ENCODE measurements at places on chromosomes 7 and 10.

DNA sequence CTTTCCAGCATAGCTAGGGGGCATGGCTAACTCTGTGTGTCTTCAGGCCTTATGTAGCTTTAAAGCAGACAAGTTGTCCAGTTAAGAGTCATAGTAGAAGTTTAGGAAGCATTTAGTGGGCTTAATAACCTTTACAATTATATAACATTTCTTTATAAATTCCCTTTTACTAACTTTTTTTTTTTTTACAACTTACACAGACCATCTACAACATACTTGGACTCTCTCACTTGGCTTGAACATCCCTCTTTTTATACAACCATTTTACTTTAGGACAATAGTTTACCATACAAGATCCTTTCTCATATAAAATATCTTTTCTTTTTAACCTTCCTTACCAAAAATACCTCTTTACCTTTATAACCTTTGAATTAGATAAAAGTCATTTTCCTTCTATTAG, 26.3 kb downstream of the SP4 start:
- DNase-seq, result no peak

- DNase-seq, result no peak
These were observed 157.0 kb downstream of the TPST1 start for GRCh38 chr7:66362136-66362535.

GRCh38 chr7:31705377-31705776, 18.4 kb downstream of the PPP1R17 start:
- no peak for DNase-seq

DNA sequence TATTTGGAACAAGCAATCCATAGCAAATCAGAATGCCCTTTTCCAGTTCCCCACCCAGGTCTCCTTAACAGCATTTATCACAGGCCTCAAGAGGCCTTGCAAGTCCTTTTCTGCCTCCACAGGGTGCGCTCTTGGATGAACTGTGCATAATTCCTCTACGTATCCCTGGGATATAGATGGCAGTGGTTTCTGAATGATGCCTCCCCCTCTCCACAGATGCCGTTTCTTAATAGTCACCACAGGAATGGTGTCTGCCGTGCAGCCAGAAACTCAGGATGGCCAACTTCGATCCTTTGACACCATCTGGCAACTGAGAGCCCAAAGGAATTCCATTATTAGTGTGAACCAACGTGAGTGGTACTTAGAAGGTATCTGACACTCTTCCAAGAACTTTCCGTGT, 43.1 kb downstream of the JAZF1 start:
- no peak for DNase-seq

- no peak for DNase-seq
These were observed 104.3 kb downstream of the CUL2 start for GRCh38 chr10:34985823-34986222.

DNA sequence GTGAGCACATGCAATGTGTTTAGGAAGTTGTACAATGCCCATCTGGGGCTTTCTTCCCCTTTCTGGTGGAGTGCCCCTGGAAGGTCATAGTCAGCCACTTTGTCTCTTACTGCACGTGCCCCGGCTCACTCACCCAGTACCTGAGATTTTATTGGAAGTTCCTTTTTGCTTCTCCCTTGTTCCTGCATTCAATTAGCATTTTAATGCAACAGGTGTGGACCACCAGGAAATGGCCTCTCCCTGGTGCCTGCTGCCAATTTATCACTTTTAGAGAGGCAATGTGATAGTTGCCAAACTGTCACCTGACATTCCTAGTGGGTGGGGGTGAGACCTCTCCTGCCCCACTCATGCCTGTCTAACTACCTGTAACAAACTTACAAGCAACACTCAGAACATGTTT, 293.4 kb upstream of the DKK1 start:
- no peak for DNase-seq

DNA sequence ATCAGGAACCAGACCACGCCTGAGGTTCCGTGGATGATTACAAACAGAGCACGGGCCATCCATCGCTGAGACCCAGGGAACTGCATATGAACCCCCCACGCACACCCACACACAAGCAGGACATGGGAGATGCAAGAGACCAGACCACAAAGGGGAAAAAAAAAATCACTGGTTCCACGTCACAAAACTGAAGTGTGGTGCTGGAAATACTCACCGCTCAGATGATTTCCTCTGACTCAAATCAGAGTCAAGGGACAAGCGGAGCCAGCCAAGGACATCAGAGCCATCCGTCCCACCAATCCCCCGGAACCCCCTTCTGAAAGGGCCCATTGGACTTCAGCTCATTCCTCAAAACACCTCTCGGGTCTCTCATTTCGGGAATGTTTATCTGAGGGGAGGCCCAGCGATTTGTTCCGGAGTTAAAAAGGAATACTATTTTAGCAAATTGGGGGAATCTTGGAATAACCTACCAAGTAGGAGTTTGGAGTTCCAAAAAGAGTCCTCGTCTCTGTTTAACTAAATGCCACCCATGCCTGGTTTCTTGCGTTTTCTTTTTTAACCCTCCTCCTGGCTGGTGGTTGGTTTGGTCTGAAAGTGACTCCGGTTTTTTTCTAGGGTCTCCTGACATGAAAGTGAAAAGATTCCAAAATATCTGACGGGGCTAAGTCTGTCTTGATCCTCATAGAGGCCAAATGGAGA, 15.0 kb downstream of the SNX8 start:
- DNase-seq, result no peak

Data from activated CD8-positive, alpha-beta memory T cell treated with anti-CD3 and anti-CD28 coated beads for 24 hours (primary cell).